ENCODE measurements at places on chromosomes 3 and 15.
A peak's percentile ranks its signal among the peaks of the same experiment; 100 is the strongest.

GRCh38 chr15:39963786-39964185 is 29.9 kb downstream of the EIF2AK4 start:
- peak; percentile 86 for DNase-seq

DNA sequence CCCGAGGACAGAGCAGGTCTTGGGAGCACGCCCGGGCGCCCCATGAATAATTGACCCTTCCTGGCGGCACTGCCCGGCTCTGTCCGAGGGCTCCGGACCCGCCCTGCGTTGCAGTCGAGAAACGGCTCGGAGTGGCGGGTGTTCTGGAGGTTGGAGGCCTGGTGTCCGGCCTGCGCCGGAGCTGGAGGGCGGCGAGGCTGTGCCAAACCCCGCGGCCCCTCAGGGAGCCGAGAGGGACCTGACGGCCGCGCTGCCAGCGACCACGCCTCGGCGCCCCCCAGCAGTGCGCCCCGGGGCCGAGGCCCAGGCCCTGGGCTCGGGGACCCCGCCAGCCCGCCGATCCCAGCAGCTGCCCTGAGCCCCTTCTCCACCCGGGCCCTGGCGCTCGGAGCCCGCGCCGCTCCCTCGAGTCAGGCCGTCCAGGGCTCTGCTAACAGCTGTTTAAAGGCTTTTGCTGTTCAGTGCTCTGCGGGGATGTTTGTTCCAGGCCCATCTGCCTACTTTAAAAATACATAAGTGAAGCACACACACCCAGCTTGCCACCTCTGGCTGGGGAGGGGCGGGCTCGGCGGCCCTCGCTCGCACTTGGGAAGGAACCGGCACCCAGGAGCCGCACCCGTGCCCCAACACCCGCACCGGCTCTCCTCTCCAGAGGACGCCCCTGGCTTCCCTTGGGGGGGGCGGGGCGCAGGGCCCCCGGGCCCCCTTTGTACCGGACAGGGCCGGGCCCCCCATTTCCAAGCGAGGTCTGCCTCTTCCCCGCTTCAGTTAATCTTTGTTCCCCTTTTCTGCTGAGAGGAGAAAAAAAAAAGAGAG is 730 bp upstream of the ZNF710 start:
- no peak for DNase-seq

DNA sequence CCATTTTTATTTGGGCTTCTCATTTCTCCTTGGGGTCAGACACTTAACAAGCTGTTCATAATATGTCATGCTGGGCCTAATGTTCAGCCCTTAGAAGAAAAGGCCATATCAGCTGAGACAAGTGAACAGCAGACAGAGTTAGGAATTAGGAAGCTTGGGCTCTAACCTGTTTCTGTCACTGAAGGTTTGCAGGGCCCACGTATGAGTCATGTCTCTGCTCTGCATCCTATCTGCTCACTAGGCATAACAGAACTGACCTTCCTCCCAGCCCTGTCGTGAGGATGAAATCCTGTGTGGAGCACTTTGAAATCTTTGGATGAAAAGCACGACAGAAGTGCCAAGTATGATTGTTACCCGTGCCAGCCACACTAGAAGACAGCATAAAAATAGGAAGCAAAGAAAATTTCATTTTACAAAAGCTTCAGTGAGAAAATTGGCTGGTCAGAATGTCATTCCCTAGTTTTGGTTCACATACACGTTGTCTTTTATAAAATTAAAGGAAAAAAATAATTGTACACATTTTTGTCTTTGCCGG is 26.5 kb upstream of the CD47 start:
- no peak for DNase-seq

DNA sequence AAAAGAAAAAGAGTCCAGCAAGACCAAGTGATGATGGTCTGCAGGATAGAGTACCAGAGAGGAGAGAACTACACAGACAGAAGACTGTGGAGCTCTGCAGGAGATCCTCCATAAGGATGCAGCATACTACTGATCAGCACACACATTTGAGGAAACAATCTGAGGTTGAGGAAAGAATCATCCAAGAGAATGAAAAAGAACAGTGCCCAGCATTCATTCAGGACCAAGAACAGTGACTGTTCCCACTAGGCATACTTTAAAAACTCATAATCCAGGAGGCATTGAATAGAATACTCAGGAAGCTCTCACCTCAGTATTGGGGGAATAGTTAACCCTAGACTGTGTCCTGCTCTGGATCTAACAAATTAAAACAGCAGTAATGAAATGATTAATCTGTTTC is 54.9 kb downstream of the THSD4 start:
- no peak for DNase-seq

DNA sequence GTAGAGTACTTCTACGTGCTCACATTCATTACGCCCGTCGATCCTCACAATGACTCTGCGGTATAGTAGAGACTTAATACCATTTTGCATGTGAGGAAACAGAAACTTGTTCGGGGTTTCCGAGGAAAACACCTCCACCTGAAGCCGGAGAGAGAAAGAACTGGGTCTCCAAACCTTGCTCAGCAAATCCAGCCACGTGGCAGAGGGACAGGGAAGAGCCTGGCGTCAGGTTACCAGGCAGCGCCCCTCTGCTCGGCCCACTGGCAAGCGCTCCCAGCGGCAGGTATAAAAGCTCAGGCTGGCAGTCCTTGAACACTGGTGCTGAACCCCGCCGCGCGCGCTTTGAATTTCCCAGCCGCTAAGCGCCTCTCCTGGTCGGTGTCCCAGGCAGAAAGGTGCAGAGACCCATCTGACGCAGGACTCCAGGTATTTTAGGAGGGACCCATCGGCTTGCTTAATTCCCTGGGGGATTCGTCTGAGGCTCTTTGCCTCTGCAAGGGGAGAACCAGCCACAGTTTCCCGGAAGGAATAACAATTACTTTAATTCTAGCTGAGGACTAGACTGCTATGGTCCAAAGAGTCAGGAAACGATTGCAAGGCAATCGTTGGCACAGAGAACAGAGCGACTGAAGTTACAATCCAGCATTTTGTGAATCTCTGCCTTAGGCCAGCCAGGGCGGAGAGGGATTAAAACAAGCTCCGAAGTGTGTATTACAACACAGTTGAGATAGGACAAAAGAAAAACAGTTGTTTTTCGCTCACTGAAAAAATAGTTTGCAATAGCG is at the start of gene C2CD4A:
TSS of gene C2CD4A (plus strand) at position 315 of the 785 bp plus-strand sequence. CDS start 637 bp downstream, outside the sequence.
- no peak for DNase-seq

DNA sequence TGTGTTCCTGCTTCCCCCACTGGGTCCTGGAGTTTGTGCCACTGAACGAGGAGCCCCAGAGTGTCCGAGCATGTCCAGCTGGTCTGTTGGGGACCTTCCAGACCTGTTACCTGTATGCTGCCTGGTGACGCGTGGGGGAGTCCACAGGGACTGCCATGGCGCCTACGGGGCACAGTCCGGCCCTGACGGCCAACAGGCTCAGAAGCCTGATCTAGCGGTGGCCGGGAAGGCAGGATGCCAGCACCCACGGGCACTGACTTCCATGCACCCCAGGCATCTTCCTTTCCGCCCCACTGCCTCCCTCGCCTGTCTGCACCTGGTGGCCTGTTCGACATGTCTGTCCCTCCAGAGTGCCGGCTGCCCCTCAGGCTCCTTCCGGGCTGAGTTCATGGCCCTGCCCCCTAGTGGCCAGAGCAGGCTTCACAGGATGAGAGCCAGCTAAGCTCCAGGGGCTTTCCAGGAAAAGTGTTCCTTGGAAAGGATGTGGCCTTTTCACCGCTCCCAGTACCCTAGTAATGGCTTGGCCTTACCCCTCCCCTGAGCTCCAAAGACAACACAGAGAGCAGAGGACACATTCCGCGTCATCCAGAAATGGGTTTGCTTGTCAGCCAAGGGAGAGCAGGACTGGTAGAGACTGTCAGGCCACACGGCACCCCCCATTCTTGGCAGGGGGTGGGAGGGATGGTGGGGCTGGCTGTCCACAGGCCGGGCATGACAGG is 35.7 kb downstream of the NGRN start:
- DNase-seq: no peak

DNA sequence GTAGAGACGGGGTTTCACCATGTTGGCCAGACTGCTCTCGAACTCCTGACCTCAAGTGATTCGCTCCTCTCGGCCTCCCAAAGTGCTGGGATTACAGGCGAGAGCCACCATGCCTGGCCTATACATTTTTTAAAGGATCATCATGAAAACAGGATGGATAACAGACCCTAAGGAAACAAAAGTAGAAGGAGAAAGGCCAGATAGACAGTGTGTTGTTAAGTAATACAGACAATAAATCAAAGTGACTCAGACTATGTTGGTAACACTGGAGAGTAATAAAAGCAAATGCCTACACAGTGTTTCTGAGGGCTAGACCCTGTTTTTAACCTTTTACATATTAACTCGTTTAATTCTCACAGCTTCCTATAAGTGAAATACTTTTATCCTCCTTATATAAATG is 133.8 kb upstream of the MCTP2 start:
- no peak for DNase-seq

All from BJ (cell line).